ENCODE measurements at places on chromosomes 2 and 18.

- DNase-seq = peak; percentile 65
Observed at GRCh38 chr2:24721470-24721869, 71.7 kb downstream of the PTRHD1 start.

DNA sequence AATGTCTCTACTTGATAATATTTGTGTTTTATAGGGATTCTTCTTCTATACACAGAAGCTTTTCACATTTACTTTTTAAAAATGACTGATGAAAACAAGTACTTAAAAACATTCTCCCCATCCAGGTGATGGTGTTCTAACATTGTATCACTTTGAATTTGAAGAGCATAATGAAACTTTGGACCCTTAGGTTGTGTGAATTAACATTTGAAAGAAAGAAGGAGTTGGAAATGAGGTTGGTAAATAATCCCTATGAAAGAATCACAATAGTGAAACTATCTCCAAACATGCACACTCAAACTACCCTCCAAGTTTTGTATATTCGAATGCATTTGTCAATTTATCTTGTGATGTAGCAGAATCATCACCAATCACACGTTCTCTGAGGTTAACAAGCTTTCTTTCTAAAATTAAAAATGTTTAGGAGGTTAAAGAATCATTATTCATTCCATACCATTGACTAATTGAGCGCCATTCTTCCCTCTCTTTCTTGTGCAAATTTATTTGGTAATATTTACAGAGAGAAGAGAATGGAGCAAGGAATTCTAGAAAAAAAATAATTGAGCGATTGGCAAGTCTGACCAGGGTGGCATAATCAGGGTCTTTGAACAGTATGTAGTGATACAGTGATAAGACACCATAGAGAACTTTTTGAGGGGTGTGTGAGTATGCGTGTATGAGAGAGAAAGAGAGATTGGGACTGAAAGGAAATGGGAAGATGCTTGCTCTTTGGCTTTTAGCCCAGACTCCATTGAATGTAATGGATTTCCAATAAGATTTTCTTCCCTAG, 260.0 kb upstream of the NRXN1 start:
- no peak for DNase-seq

DNA sequence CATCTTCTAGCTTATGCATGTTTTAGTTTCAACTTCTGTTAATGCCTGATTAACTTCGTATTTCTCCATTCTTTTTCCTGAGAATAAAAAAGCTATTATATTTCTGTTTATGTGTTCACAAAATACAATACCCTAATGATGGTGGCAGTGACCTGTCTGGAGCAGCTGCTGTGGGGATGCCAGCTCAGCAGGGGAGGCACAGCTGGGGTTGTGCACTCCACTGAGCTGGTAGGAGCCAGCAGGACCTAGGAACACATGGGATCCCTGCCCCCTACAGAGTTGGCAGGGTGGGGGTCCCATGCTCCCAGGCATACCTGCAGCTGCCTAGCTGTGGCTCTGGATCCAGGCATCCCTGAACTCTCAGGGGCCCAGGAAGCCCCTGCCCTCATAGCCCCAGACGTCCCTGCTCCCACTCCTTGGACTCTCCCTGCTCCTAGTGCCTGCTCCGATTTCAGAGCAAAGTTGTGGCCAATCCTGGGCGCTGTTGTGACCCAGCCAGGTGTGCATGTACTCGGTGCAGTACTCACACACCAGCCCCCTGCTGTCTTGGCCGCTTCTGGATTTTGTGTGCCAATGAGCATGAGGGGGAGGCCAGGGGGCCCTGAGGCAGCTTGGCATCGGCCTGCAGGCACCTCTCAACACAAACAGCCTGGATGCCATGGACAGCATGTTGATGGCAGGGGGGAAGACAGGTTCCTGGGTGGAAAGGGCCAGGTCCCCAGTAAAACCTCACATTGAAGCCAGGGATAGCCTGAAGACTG, 546.0 kb downstream of the ZNF804A start:
- no peak for DNase-seq

GRCh38 chr18:48922801-48923730, 27.7 kb downstream of the SMAD7 start:
- DNase-seq = no peak

GRCh38 chr2:128563348-128563687, 244.7 kb upstream of the HS6ST1 start:
- DNase-seq = no peak

GRCh38 chr2:63614448-63614968, 25.7 kb downstream of the MDH1 start:
- no peak for DNase-seq

DNA sequence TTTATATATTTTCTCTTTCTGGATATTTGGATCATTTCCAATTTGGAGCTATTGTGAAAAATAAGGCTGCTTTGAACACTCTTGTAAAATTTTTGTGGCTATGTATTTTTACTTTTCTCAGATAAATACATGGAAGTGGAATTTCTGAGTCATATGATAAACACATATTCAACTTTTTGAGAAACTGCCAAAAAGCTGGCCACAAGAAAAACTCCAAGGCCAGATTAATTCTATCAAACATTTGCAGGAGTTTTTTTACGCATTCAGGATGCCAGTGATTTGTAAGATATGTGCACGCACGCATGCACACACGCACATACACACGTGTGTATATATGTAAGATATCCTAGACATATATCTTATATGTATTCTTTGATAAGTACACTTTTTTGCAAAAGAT, 477.5 kb upstream of the SPHKAP start:
- no peak for DNase-seq

DNA sequence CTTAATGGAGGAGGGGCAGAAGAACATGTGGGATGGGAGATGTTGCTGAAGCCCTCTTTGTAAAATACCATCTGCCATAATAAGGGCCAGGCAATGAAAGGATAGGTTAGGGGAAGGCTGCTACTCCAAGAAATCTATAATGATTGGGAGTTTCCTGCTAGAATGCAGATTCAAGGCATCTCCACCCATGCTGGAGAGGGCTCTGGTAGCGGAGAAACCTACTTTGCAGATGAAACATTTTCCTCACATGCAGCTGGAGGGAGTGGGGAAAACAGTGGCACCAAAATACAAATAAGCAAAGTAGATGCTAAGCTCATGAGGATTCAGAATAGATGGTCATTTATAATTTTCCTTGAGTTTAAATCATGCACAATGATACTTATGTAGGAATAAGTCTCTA, 82.3 kb upstream of the GCFC2 start:
- DNase-seq = no peak

DNA sequence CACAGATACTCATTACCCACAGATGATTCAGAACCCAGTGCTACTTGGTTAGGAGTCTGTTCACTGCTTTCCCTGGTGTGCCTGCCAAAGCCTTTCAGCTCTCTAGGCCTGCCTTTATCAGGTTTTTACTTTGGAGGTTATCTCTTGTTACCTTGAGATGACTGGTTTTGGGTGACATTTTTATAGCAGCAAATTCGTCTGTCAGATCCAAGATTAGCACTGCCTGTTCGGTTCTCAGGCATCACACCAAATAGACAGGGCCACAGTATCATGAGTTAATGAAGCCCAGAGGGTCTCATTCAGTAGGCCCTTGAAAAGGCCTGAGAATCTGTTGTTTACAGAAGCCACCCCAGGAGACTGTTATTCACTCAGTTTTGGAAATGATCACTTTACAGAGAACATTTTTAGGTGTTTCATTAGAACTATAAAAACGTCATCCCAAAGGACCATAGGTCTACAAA, 121.2 kb downstream of the OSBPL6 start:
- no peak for DNase-seq

- peak; percentile 25 for DNase-seq
Observed at GRCh38 chr2:97740590-97741182, 27.3 kb downstream of the ZAP70 start.

DNA sequence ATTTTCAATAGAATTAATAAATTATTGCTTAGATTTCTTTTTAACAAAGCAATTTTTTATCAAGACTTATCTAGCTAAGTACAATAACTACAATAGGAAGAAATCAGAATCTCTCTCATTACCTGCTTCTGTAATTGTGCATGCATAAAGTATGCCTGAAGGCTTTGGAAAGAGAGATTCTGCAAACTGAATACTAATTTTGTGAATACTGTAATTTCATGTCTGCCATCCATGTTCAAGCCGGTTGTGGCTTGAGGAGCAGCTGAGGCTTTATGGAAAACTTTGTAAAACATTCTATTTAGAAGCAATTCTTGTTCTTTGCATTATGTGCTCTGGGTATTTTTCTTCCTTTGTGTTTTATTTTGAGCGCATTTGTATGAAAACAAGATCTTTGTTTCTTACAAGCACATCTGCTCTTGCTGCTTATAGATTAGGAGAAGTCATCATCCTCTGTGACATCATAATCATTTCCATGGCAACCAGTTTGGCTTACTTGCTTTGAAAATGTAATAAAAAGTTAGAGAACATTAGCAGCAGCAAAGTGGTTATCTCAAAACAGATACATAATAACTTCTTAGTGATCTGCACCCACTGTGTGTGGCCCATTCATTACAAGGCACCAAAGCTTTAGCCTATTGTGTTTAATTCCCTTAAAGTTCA, 16.0 kb upstream of the IKZF2 start:
- no peak for DNase-seq

- DNase-seq = no peak
Observed at GRCh38 chr2:239295377-239296019, 105.3 kb downstream of the HDAC4 start.

DNA sequence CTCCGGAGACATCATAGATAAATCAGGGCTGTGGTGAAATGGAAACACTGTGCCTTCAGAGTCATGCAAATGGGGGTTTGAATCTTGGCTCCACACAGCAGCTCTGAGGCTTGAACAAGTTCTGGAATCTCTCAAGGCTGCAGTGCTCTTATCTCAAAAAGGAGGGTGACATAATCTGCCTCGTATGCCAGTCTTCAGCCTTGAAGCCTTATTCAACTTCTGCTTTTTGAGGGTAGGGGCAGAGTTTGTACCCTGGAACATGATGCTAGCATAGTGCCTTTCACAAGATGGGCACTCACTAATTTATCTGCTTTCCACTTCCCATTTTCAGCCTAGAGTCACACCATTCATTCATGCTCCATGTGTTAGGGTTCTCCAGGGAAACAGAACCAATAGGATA, 42.3 kb downstream of the GATA6 start:
- DNase-seq = no peak

DNA sequence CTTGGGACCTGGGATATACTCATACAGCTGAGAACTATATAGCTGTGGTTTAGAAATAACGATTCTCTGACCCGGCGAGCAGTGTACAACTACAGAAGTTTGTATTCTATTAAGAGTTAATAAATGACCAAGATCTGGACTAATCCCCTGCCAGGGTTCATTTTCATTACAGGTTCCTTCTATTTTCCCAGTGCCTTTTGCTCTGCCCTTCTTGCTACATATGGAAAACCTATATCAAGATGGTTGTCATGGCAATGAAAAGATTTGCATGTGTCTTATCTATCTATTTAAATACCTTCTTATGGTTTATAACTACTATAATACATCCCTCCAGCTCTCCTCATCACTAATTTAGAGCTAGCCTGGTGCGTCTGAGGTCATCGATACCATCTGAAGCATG, 965.2 kb downstream of the BCL11A start:
- DNase-seq = no peak

GRCh38 chr18:22483407-22483806, 65.7 kb upstream of the CTAGE1 start:
- DNase-seq = no peak

GRCh38 chr2:96970248-96970875, 16.0 kb downstream of the FAM178B start:
- no peak for DNase-seq

- DNase-seq = no peak
Observed at GRCh38 chr2:138324068-138324771, 177.3 kb upstream of the SPOPL start.

GRCh38 chr2:144082327-144082726, 437.6 kb downstream of the ZEB2 start:
- DNase-seq = no peak

- no peak for DNase-seq
Observed at GRCh38 chr2:29603341-29603740, 318.0 kb downstream of the ALK start.

- no peak for DNase-seq
Observed at GRCh38 chr2:127891811-127892210, 6.1 kb upstream of the AMMECR1L start.

GRCh38 chr2:2564300-2565078, 233.4 kb upstream of the MYT1L start:
- DNase-seq = peak; percentile 60

DNA sequence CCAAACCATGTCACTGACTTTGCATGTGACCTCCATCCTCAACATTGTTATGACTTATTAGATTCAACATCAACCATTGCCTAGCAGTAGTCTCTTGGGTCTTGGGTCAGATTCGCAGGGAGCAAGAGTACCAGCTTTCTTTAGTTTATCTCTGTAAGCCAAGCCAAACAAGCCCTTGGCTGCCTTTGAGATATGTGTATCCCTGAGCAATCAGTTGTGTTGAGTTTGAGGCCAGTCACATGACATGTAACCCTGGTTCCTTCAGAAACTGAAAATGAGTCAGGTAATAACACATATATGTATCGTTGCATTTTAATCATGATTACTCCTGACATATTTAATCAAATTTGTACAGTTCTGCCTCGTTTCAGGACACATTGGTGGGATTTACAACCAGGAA, 173.3 kb downstream of the PARD3B start:
- DNase-seq = no peak

DNA sequence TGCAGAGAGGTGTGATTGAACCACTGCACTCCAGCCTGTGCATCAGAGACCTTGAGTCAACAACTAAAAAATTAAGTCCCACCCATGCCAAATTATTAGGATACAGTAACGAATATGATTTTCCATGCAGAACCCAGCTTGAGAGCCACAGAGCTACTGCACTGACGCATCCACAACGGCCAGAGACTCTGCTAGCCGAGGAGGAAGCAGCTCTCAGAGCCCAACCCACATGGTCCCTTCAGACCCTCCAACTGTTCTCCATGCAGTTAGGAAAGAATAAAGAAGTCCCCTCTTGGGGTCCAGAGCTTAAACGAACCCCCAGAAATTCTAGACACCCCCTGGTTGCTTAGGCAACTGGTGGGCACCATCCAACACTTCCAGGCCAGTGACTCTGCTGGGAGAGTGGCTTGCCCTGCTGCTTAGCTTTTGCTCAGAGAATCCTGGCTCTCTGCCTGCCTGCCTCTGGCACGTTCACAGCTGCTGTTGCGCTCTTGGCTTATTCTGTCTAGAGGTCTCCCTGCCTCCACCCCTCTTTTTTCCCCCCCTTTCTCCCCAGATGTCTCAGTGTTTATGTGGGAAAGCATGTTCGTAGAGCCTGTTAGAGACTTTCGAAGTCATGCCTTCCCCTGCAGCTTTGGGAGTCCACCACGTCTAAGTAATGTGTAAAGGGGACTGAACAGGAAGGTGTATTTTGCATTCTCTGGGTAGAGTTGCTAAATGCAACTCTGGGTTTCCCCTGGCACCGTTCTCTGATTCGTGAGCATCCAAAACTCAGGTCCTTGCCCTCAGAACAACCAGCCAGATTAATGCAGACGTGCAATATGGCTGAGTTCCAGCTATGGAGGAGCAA, 26.0 kb upstream of the SP3 start:
- peak; percentile 34 for DNase-seq

GRCh38 chr2:39603436-39603835, 62.3 kb upstream of the TMEM178A start:
- no peak for DNase-seq

GRCh38 chr2:223187256-223187655, 135.3 kb downstream of the KCNE4 start:
- no peak for DNase-seq

- no peak for DNase-seq
Observed at GRCh38 chr2:2825516-2826208, 494.6 kb upstream of the MYT1L start.
